ENCODE measurements at places on chromosomes 4 and X.

GRCh38 chr4:164771088-164771487 is 17.2 kb downstream of the SMIM31 start:
- DNase-seq = no peak

DNA sequence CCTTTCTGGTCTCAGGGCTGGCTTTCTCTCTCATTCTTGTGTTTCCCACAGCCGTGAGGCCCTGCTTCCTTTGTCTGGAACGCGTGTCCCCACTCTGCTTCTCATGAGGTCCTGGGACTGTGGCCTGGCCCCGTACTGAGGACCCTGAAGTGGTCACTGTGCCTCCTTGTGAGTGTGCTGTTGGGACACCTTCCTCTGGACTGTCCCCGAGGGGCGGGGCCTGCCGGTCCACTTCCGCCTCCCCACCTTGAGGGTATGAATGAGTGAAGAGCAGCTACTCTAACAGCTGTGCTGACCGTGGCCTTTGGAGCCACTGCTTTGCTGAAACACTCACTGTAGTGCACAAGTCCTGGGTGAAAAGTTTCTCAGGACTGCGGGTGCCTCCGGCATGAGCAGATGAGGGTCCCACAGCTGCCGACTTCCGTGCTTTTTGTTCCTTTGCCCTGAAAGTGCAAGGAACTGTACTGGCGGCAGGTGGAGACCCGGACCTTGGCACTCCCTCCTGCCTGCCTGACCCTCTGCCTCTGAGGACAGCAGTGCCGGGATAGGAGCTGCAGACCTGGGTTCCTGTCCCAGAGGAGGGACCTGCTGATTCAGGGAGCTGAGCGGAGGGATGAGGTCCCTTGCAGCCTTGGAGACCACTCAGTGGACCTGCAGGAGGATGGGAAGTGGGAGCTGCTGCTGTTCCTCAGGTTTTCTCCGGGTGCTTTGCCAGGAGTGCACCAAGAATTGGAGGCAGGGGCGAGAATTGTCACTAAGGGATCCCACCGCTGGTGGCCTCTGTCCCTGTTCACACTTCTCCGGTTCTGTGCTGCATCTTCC is 38.0 kb downstream of the HTT-AS start:
- no peak for DNase-seq

GRCh38 chrX:17395154-17395553 is 20.2 kb downstream of the NHS start:
- no peak for DNase-seq

DNA sequence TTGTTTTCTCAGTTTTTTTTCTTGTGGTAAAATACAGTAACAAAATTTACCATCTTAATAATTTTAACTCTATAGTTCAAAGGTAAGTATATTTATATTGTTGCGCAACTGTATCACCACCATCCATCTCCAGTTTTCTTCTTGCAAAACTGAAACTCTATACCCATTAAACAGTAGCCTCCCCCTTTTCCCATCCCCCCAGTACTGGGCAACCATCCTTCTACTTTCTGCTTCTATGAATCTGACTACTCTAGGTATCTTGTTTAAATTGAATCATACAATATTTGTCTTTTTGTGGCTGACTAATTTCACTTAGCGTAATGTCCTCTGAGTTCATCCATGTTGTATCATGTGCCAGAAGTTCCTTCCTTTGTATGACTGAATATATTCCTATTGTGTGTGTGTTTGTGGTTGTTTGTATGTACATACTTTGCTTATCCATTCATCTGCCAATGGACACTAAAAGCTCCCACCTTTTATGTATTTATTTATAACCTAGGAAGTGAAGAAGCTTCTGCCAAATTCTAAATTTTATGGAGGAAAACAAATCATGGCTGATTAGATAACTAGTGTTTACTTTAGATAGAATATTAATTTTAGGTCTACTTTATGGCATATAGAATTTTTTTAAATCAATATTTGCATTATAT is 10.0 kb downstream of the ABHD18 start:
- DNase-seq = no peak

GRCh38 chr4:139759097-139759496 is 93.5 kb downstream of the MGST2 start:
- no peak for DNase-seq

DNA sequence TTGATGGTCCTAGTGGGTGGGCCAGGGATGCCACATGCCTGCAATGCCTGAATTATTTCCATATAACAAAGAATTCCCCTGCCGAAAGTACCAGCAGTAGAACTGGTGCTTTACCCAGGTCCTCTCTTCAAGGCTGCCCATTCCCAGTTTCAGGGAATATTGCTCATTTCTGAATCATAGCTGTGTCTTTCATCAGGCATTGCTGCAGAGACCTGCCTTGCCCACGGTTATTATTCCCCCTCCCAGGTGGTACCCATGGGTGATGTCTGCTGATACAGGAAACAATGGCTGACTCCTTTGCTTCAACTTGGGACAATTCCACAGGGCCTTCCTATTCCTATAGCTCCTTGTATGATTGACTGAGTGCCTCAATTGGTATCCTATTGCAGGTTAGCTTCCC is 9.7 kb upstream of the IQCM start:
- no peak for DNase-seq

Measured in urinary bladder (tissue), 4 donors.